EL (cell line): ENCODE measurements at places on chromosomes 1 and 21.
A peak's percentile ranks its signal among the peaks of the same experiment; 100 is the strongest.

GRCh38 chr1:176837708-176838107, 326.8 kb downstream of the ASTN1 start:
- DNase-seq, result no peak

- no peak for DNase-seq
Observed at GRCh38 chr1:56447823-56448222, 131.5 kb downstream of the PLPP3 start.

DNA sequence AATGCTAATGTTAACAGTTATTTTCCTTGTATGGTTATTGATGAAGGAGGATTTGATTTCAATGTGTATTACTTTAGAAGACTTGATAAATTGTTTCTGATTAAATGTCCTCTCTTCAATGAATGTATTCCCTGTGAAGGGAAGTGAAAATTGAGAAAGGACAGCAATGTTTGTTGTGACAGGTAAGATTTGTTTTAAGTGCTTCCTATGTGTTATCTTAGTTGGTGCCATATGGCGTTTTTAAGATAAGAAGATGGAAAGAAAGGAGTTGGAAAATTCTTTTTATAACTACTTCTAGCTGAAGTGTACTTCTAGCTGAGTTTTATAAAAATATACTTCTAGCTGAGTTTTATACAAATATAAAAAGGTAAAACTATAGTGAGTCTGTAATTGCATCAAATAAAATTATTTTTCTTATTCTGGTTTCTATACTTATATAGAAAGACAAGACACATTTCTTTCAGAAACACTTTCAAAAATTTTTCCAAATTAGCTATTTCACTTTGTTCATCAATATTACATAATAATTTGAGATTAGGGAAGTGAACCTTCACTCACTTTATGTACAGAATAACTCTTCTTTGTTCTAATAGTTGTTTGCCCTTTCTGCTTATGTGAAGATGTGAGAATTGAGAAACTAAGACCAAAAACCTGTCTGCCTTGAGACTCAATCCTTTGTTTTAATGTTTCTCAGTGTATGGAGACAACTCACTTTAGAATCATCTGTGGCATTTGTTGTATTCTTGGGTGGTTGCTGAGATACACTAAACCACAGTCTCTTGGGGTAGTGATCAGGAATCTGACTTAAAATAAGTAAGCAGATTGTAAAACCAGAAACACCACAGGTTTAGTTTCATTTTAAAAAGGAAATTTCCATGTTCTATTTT, 382.9 kb upstream of the B3GALT2 start:
- DNase-seq, result peak; percentile 71

GRCh38 chr1:63000508-63000907, 216.6 kb downstream of the ATG4C start:
- no peak for DNase-seq

DNA sequence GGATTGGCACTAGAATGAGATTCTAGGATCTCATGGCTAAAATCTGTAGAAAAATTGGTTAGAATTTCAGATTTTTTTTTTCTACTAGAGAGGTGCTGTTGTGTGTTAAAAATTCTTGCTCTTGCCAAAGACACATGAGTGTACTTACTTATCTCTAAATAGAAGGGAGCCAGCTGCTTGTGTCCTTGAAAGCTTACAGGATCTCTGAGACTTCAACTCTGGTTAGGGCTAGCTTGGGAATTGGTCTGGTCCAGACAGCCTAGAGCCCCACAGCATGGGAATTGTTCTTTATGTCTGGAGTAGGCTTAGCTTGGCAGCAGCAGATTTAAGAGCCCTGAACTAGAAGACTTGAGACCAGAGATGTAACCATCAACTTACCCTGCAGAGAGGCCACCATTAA, 37.3 kb downstream of the MACO1 start:
- no peak for DNase-seq

DNA sequence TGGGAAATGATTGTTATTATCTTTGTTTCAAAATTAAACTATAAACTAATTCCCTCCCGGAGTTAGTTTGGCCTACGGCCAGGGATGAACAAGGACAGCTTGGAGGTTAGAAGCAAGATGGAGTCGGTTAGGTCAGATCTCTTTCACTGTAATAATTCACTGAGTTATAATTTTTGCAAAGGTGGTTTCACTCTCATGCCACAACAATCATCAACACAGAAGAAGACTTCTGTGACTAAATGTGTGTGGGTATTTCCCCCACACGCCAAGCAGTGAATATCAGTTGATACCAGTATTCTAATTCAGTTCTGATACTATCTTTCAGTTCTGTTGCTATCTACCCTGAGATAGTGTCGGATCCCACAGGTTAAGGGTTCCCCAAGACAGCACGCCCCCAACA, 215.1 kb downstream of the S1PR1 start:
- no peak for DNase-seq

GRCh38 chr1:3501856-3502640, 47.6 kb downstream of the ARHGEF16 start:
- DNase-seq, result peak; percentile 31

- DNase-seq, result no peak
Observed at GRCh38 chr1:86450847-86451246, 17.9 kb upstream of the CLCA1 start.

DNA sequence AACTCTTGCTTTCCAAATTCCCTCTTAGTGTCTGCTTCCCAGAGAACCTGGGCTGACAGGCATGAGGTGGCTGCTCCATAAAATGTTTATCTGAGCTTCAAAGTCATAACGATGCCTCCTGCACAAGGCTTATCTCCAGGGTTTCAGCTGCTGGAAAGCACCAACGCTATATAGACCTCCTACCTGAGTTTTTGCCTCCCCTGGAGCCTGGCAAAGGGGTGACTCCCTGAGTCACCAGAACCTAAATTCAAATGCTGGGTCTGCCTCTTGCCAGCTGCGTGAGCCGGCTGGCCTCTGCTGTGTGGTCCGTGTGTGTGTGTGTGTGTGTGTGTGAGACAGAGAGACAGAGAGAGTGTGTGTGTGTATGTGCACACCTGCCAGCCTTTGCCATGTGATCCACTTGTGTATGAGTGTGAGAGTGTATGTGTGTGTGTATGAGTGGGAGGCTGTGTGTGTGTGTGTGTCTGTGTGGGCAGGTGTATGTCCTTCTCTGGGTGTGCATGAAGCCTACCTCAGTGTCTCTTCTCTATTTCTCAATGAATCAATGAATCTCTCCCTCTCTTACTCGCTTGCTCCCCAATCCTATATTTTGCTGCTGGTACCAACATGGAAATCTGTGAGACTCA, 714.9 kb downstream of the MATN1 start:
- no peak for DNase-seq

DNA sequence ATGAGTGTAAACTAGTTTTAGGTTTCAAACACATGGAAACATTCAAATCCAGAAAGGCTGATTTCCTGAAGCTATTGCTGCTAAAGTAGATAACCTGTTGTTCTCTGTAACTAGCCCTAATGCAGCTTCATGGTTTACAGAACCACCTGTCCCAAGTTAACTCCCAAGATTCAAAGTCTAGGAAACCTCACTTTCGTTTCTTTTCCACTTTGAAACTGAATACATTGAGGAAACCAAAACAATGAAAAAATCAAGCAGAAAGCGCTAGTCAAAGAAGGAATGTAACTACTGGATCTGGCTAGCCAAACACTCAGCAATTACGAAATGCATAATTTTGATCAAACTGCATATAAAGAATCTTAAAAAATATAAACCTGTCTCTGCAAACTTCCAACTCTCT, 17.8 kb downstream of the SLC16A1 start:
- no peak for DNase-seq

DNA sequence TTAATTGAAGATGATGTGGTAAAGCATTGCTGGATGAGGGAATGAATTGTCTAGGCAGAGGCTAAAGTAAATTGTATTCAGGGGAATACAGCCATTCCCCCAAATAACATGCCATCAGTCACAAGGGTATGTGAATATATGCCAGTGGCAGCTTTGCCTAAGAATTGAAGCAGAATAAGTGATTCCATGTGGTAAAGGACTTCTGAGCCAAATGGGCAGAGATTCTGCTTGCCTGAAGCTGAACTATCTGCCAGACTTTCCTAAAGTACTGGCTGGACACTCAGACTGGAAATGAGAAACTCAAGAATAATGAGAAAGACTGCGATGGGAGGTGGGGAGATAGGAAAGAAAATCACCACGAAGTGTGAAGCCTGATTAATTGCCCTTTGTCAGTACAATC, 2.4 kb downstream of the LIX1L start:
- no peak for DNase-seq

GRCh38 chr1:209850342-209850979, 22.7 kb downstream of the UTP25 start:
- peak; percentile 77 for DNase-seq

DNA sequence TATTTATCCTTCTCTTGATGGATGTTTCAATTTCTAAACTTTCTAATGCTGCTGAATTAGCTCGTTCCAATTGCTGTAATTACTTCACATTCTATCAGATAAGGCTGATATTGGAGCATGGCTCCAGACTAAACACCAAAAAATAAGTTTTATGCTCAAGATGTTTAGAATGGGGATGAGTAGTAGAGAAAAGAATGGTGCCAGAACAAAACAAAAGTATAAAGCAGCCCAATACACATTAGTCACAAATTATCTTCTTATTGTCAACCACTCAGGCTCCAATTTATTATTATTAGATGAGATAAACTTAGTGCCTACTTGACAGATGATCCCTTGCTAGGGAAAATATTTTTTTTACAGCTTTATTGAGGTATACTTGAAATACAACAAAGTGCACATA, 21.8 kb downstream of the ATPAF1 start:
- DNase-seq, result no peak

- peak; percentile 61 for DNase-seq
Observed at GRCh38 chr1:6497215-6497866, 5.9 kb upstream of the PLEKHG5 start.

DNA sequence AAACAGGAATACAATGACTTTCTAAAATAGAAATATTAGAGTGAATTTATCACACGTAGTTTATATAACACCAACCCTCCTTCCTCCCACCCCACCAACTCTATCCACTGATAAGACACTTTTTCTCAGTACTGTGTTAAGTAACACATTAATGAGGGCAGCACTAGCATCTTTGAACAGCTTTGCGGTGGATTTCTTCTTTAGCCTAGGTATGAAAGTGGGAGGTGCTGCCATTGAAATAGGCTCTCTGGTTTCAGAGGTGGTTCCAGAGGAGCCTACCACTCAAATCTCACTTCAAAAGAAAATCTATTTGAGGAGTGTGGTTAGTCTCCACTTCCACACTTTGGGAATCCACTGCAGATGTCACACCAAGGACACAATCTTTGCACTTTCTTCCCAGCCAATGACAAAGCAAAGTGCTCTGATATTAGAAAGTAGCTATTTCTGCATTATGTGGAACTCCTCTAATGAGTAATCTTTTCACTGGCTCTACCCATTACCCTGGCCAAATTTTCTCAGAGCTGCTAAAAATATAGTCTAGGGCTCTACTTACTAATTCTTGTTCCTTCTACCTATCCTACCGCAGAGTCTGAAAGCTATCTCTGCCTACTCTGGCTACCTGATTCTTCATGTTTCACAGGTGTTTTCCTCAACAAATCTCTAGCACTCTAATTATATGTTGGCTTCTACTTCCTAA, 1667.8 kb downstream of the MRPL39 start:
- DNase-seq, result no peak

DNA sequence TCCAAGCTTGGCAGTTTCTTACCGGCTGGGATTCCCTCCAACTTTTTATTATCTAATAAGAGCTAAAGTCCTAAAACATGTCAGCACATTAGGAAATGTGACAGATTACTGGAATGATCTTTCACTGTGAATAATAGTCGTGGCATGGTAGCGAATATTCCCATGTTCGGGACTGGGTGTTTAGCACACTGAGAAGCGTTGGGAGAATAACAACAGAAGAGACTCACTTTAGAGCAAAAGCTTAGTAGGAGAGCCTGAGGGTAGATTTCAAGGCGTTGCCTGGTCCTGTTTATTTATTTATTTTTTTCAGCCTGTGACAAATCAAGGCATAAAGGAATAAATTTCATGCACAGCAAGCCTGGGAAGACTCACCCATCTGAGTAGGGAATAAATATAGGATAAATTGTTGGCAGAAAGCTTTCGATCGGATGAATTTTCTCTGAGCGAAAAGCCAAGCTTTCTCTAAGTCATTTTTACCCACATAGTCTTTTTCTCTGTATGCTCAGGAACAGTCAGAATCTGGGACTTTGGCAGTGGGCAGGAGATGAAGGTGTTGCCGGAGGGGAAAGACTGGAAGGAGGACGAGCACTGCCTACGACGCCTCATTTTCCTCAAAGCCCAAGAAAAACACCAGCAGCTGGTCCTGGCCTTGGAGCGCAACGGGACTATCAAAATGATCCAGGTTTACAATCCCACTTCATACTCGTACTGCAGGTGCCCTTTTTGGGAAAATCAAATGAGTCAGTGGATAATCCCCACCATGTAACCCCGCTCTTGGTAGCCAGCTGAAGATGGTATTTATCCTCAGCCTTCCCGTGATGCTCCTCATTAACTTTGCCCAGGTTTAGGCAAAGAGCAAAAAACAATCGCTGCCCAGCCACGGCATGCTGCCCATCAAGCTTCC, 97.2 kb downstream of the WDR64 start:
- DNase-seq, result peak; percentile 15

DNA sequence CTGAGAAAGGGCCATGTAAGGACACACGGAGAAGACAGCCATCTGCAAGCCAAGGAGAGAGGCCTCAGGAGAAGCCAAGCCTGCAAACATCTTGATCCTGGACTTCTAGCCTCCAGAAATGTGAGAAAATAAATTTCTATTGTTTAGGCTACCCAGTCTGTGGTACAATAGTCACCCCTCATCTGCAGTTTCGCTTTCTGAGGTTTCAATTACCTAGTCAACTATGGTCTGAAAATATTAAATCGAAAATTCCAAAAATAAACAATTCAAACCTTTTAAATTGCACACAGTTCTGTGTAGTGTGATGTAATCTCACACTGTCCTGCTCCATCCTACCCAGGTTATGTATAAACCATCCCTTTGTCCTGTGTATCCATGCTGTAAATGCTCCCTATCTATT, 52.6 kb downstream of the ZNF644 start:
- no peak for DNase-seq

DNA sequence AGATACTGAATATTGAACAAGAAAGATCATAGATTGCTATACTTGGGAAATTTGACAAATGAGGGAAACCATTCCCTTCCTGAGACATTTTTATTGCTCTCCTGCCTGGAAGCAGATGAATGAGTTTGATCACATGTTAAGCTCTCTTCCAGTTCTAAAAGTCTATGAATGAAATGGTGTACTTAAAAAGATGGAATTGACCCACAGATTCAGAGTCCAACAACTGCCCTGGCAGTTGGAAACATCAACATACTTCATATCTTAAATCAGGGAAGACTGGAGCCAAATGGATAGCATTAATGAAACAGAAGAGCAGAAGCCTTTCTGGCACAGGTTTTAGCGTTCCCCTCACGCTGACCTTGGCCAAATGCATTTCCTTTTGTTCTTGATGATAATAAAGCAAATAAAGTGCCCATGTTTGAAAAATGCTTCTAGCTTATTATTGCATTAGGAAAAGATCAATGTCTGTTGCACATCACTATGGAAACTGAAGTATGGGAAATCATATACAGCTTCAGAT, 142.6 kb downstream of the ESRRG start:
- DNase-seq, result no peak

- no peak for DNase-seq
Observed at GRCh38 chr1:85846706-85847105, 138.5 kb upstream of the ZNHIT6 start.
